ENCODE measurements at places on chromosomes 2 and 18.

DNA sequence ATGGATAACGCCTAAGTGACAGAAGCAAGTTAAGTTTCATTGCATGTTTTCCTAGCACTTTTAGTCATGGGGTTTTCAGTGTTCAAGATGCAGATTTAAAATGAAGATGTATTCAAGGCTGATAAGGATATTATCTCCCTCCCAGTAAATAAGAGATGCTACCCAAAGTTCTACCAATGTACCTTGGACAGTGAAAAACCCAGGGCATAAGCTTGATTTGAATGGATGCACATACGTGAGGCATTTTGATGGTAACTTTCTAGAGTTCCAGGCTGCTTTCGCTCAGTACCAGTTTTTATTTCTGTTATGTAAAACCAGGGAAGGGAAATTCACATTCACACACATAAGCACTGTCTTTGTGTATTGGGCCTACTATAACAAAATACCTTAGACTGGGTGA lies 90.3 kb downstream of the STK39 start:
- DNase-seq, result no peak

GRCh38 chr2:111671426-111672150 lies 212.4 kb downstream of the ANAPC1 start:
- no peak for DNase-seq

- DNase-seq, result no peak
Measured at GRCh38 chr2:33526132-33526531, 49.7 kb downstream of the RASGRP3 start.

DNA sequence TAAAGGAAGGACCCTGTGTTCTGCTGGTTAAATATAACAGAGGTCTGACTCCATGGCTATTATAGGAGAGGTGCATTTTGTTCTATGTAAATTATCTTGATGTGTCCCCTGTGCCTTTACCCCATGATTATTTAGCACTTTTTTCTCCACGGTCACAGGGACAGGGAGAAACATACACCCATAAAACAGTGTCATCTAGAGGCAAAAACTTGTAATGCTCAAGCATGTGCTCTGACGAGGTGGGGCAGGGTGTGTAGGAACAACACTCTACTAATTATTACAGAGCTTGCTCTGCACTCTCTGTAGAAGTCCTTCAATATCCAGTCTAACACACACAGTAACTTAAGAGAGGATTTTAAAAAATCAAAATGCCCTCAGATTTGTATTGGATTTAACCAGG lies 187.9 kb downstream of the NEDD4L start:
- DNase-seq, result no peak

DNA sequence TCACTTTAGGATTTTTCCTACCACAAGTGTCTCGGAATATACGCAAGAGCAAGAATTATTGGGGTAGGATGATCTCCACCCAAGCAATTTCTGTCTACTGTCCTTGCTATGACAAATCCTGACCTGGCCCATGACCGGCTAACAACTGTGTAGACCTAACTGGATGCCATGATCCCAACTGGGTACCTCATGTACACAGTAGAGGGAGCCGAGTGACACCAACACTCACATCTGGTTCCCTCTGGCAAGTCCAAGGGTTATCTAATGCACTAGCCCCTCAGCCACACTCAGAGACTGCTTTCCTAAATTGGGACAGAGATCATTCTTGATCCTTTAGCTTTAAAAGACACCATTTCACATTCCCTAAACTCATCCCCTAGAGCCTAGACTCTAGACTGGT lies 60.7 kb upstream of the ZNF532 start:
- no peak for DNase-seq

- no peak for DNase-seq
Measured at GRCh38 chr2:33167622-33168245, 221.0 kb downstream of the LTBP1 start.

DNA sequence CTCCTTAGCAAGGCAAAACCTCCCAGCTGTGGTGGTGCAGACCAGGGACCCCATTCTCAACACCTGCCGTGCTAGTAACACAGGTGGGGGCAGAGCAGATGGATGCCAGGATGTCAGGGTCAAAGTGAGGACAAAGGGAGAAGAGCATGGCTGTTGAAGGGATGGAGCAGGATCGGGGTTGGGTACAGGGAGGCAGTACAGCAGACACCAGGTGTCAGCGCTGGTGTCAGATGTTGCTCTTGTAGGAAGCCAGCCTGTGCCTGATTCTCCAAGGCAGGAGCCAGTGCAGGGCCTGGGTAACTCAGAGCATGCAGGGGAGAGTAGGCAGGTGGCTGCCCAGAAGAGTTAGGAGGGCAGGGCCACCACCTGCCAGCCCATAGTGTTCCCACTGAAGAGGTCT lies 222.1 kb upstream of the SPRED2 start:
- no peak for DNase-seq

DNA sequence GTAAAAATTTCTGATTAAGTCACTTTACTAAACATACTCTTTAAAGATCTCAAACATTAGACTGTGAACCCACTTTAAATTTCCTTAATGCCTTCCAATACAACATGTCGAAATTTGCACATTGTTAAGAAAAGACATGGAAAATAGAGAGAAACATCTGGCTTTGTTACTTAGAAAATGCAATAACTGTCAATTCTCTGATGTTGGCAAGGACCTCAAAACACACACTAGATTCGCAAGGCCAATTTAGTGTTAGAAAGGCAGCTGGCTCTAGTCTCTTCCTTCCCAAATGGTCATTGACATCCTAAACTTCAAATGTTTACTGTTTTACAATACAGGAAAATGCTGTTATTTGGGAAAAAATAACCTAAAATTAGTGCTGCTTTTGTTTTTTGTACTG lies 110.6 kb downstream of the UPP2 start:
- DNase-seq, result no peak

DNA sequence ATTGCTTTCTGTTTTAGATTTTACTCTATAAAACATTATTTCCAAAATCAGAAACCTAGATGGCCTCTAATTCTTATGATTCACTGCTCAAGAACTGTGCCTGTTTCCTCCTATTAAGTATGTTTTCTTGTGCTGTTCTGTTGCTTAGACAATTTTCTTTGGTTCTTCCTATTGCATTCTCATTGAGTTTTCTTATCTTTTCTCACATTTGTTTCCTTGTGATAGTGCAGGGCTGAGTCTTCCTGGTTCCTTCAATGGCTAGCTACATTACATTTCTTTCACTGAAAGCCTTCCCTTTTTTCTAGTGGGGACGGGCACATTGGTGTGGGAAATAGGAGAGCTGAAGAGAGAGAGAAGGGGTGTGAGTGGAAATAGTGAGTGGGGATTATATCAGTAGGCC lies 183.4 kb downstream of the CALCRL start:
- DNase-seq, result no peak

DNA sequence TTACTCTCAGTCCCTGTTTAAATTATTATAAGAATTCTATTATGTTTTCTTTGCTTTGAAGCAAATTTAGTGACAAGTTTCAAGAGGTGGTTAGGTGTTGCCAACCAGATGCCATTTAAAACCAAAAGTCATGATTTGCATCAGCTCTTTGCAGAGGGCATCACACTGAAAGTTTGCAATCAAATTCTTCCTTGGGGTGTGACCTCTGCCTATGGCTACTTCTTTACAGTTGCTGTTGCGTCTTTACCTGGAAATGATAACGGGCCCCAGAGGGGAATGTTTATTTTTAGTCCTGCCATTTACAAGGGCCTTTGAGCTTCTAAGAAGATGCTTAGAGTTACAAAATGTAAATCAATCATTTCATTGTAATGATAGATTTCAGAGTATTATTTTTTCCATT lies 561.0 kb downstream of the ARHGAP15 start:
- no peak for DNase-seq

DNA sequence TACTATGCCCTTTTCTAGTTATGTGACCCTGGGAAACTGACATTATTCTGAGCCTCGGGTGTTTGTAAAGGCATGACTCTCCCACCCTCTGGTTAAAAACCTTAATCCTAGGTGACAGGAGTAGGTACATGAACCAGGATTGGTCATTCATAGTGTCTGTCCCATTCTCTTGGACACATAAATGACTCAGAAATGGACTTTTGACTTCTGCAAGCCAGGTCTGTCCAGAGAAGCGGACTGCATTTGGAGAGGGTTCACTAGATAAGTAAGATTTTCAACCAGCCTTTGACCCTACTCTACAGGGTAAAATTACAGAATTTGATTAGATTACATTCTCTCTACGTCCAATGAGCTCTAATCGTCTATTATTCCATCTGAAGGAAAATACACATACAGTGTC lies 285.9 kb downstream of the DPP10 start:
- no peak for DNase-seq

- DNase-seq, result no peak
Measured at GRCh38 chr2:27079233-27080139, 1.1 kb downstream of the EMILIN1 start.

DNA sequence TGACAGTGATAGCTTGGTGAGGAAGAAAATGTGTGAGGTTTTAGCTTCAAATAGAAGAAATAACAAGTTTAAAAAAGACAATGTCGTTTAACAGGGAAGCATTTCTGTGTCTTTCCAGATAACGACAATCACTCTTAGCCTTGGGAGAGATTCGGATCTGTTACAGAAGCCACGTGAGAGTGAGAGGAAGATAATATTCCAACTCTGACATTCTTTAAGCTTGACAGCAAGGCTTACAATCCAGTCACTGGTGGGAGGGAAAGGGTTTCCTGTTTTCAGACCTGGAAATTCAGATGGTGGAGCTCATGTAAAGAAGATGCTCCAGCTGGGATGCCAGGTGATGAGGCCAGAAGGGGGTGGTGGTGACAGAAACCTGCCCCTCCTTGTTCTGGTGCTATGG lies 30.8 kb downstream of the FBXO48 start:
- DNase-seq, result peak; percentile 58

DNA sequence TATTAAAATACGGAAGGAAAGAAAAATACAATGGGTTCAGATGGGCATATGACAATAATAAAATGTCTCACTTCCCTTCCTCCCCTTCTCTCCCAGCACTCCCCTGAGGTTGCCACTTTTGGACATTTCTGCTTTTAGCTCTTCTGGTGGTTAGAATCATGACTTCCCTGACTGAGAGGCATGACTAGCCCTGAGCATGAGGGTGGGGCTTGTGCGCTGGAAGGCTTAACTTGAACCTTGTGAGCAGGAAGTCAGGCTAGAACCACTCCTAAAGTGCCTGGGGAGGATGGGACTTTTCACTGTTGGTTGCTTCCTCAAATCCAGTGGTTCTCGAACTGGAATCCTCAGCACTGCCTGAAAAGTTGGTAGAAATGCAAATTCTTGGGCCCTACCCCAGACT lies 19.7 kb upstream of the ARHGAP25 start:
- no peak for DNase-seq

DNA sequence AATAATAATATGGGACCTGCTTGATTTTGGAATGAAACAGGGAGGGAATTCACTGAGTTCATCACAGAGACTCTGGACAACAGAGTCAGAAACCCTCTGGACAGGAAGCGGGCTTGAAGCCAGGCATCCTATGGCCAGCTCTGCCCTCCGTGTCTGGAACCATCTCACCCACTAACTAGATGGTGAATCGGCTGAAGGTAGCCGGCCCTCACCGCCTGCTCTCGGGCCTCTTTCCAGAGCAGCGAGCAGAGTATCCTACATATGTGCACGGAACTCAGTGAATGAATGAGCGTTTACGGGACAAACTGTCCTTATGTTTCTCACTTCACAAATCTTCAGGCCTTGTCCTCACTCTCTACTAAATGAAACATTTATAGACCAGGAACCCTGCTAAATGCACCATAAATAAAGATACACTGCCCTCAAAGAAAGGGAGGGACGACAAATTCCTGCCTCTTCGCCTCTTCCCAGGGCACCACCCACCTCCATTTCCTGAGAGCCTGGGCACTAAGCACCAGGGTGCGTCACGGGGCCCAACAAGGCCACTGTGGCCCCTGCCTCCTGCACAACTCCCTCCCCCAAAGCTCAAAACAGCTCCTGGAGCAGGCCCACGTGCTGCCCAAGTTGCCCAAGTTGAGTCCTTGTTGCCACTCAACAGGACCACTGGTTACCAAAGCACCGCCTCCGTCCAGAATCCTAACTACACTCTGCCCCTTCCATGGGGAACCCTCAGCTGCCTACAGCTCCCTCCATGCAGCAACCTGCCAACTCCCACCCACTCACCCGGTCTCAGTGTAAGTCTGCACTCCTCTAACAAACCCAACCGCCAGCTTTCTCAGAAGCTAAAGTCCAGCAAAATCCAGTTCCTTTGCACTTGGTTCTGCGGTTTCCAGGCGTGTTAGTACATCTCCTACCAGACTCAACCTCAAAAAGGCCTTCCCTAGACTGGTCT lies 1.7 kb downstream of the TBC1D8 start:
- DNase-seq, result no peak

DNA sequence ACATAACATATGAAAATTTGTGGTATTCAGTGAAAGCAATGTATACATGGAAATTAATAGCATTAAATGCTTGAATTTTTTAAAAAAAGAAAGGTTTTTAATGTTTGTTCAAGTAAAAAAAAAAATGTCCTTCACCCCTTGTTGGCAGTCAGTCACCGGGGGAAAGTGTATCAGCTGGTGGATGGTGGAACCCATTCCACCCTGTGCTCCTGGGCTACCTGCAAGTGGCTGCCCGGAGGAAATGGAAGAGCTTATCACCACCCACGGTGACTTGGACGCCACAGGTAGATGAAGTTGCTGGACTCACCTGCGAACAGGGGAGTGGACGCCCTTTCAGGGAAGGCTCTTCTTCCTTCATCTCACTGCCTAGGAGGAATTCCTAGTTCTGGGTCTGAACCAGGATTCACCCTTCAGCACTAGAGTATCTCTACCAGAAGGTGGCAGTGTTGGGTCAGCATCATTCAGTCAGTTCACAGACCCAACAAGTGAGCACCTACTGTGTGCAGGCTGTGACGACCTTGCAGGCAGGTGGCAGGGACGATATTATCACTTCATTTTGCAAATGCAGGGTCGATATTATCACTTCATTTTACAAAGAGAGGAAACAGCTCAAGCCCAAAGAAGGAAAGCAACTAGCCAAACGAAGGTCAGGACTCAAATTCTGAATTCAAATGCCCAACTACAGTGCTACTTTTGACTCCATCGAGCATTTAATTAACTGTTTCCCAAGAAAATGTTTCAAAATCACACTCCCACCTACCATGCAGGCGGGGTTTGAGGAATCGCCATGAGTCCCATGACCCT lies 35.8 kb downstream of the CIB4 start:
- DNase-seq, result no peak

DNA sequence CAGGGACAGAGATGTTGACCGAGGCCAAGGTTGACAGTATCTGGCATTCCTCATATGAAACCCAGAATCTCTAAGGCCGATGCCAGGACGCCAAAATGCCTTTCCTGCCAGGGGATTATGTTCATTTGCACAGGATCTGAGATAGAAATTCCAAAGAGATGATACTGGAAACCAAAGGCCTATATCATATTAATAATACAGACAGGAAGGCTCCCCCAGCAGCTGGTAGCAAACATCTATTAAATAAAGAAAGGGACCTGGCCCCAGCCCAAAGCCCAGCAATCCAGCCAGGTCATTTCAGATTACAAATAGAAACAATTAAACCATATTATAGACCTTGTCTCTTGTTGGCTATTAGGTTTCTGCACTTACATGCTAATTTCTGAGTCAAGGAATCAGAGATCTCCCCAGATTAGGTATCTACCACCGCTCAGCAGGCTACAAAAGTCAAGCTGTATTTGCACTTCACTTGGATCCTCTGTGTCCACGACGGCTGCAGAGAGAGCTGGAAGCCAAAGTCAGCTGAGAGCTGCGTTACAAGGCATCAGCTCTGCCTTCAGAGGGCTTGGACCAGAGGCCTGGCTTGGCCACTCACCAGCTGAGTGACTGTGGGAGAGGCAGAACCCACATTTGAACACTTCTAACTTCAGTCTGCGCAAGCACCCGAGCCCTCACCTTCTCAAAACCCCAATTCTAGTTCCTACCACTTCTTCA lies 269.3 kb upstream of the SIX2 start:
- DNase-seq, result peak; percentile 52
